Mucosa of descending colon (tissue), 3 donors: ENCODE measurements at places on chromosomes 4 and X. TPM values are rescaled to one million over a fixed set of nuclear protein-coding genes. Genes with fewer than 3 reads are reported as not detected.

The PI4K2B gene
- 17.8 TPM for total RNA-seq

The S100P gene
- total RNA-seq = 189 TPM

The TIGD2 gene
- total RNA-seq = 4.8 TPM

The TBC1D25 gene
- 8.6 TPM for total RNA-seq

The TNMD gene
- 1.5 TPM for total RNA-seq

The PAGE4 gene
- total RNA-seq = not detected

The NAP1L2 gene
- total RNA-seq = 4.0 TPM

The EGFL6 gene
- not detected for total RNA-seq

The GPR78 gene
- total RNA-seq = not detected

The ZNF157 gene
- total RNA-seq = 0.51 TPM

The VCX3A gene
- total RNA-seq = not detected

The RNF128 gene
- 51.5 TPM for total RNA-seq

The NCBP2L gene
- not detected for total RNA-seq

The MAGED4 gene
- 0.96 TPM for total RNA-seq

The SERTM2 gene
- total RNA-seq = 0.07 TPM

The MED12 gene
- total RNA-seq = 55.4 TPM

The FNIP2 gene
- total RNA-seq = 94.1 TPM

The KLHL8 gene
- 16.4 TPM for total RNA-seq
